ENCODE measurements at places on chromosomes 2 and 18.

DNA sequence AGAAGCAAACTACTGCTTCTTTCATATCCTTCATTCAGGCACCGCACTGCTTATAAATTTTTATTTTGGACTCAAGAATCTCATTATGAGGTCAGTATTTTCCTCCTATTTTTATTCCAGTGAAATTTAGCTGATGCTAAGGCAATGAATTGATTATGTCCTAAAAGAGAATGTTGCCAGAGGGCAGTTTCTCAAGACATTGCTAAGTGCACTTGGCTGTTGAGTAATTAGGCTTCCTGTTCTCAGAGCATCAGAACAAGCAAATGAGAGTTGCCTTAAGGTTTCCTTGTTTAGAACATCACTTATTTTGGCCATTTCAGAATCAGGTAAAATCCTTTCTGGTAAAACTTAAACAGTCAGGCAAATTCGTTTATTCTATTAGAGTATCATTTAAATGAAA lies 548.6 kb upstream of the ZEB2 start:
- no peak for DNase-seq

GRCh38 chr2:23244617-23245016 lies 140.4 kb upstream of the KLHL29 start:
- DNase-seq: no peak

DNA sequence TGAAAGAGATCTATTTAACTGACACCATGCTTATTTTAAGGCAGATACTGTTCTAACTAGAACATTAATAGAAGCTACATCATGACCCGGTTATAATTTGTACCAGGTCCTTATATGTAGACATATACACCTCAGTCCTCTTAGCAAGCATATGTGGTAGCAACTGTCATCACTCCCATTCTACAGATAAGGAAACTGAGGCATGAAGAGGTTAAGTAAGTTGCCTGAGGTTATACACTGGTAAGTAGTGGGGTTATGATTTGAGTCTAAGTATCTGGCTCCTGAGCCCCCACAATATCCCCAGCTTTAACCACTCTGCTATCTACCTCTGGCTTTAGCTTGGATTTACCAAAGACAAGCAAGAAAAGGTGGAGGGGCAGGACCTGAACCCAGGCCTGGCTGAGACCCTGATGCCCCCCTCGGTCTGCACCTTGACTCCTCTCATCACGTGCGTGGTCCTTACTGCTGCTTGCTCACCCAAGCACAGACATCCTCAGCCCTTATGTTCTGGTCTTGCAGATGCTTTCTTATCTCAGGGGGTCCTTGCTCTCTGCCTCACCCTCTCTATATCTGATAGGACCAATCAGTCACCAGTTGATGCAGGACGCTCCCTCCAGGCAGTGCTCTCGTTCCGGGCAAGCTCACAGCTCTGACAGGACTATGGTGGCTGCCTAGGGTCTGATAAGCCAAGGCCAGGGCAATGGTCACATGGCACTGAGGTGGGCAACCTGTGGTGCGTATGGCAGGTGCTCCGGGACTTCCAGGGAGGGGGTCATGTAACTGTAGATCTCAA lies 4.0 kb downstream of the DYSF start:
- no peak for DNase-seq

DNA sequence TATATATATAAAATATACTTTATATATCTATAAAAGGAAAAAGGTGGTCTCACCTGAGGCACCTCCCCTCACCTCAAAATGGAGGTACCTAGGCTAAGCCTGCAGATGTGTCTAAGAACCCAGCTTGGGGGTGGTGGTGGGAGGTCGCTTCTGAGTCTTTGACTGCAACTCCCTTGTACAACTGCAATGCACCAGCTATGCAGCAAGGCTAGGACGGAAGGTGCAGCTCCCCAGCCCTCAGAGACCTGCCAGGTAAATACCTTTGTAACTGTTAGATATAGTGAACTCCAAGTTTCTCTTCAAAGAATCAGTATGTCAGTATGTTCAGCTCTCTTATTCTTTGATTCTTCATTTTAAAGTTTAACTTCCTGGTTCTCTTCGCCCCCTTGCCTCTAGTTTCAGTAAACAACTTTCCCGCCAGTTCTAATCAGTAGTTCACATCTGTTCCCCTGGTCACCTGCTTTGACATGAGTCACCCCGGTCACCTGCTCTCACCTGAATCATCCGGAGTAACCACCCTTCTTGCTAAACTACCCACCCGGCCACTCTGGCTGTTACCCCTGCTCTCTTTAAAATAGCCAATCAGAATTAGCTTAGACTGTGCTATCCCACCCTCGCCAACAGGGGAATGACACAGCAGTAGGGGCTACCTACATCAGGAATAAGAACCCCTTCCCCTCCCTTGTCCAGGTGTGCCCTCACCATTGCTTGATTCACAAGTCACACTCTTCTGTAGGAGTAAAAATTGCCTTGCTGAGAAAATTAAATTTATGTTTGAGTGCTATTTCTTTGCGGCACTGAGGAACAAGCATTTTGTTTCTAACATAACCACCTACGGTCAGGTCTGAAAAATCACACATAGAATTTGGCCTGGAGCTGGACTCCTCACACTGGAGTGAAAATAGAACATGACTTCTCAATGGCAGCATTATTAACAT lies 24.7 kb upstream of the IMPA2 start:
- no peak for DNase-seq

DNA sequence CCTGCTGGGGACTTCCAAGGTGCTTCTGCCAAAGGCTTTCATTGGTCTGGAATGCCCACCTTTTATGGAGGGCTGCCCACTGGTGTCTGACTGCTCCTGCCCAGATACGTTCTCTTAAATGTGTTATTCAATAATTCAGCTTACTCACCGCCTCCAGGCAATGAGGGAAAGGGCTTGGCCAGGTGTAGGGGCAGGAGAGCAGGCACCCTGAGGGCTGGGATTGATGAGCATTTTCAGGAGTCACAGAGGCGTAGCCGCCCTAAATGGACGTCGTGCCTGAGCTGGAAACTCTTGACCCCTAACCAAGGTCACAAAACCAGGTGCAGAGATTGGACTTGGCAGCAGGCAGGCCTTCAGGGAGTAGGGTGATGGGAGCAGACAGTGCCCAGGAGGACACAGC lies 26.8 kb downstream of the MAL start:
- DNase-seq: no peak

GRCh38 chr2:240249423-240250149 lies 109.1 kb upstream of the OTOS start:
- peak; percentile 58 for DNase-seq

- DNase-seq: no peak
Observed at GRCh38 chr18:77056344-77057005, 76.1 kb downstream of the MBP start.

- no peak for DNase-seq
Observed at GRCh38 chr2:233089851-233090250, 29.7 kb downstream of the INPP5D start.

DNA sequence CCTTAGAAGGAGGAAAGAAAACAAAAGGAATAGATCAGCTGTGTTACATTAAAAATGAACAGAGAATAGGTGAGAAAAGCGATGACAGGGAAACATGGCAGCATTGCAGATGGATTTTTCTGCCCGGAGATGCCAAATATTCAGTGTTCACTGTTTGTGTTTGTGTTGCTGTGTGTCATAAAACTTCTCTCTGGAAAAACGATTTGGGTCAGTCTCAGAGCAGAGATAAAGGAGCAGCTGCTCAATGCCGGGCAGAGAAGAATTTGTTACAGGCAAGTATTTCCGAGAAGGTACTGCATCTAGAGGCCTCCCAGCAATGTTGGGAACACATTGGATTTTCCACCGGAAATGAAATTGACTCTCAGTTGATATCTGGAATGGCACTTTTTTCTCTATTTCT lies 156.4 kb upstream of the KLHL14 start:
- DNase-seq: no peak

DNA sequence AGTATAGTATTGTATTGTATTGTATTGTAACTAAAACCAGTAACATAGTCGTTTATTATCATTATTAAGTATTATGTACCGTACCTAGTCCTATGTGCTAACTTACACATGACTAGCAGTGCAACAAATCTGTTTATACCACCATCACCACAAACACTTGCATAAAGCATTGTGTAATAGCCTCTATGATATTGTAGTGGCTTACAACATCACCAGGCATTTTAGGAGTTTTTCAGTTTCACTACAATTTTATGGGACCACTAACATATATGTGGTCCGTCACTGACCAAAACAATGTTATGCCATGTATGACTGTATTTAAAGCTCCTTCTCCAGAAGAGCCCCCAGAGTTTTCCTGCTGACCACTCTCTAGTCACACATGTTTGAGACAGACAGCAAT lies 306.2 kb downstream of the SETBP1 start:
- no peak for DNase-seq

DNA sequence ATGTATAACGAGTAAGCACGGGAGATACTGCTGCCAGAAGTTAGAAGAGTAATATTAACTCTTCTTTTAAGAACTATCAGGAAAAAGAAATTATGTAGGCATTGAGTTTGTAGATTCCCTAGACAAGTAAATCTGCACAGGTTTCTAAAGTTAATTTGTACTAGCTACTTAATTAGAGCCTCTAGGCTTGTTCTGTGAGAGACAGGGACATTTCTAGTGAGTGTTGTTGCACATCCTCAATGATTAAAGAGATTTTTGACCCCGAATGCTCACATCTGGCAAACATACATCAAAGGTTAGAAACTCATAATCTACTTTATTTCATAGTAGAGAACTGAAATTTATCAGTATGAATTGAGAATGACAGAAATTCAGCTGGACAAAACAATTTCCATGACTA lies 669.0 kb upstream of the CDH7 start:
- DNase-seq: no peak

GRCh38 chr2:188664951-188665595 lies 309.1 kb upstream of the COL3A1 start:
- no peak for DNase-seq

DNA sequence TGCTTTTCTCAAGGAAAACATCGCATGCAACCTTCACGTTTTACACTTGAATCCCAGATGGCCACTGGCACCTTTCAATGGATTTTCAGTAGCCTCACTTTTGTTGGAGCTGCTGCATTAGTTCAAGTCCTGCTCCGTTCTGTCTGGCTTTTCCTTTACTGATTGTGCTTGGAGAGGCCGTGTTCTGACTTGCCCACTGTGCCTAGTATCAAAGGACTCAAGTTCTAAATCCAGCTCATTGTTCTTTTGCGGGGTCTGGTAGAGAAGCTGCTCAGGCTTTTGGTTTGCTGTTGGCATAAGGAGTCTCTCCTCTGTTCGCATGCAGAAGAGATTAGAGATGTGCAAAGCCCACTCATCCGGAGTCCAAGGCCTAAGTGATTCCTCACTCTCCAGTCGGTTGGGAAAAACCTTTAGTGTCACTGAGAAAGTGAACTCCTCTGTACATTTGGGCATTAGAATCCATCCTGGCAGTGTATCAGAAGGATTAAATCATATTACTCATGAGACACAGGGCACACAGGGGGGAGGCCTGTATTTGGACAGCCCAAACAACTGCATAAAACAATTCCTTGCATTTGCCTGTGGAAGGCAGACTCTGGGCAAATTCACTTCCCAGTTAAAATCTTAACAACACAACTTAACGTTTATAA lies 69.7 kb downstream of the NCK2 start:
- no peak for DNase-seq

- DNase-seq: no peak
Observed at GRCh38 chr2:197058777-197059300, 132.3 kb upstream of the PGAP1 start.

- DNase-seq: no peak
Observed at GRCh38 chr2:162125138-162125537, 26.9 kb downstream of the GCG start.

DNA sequence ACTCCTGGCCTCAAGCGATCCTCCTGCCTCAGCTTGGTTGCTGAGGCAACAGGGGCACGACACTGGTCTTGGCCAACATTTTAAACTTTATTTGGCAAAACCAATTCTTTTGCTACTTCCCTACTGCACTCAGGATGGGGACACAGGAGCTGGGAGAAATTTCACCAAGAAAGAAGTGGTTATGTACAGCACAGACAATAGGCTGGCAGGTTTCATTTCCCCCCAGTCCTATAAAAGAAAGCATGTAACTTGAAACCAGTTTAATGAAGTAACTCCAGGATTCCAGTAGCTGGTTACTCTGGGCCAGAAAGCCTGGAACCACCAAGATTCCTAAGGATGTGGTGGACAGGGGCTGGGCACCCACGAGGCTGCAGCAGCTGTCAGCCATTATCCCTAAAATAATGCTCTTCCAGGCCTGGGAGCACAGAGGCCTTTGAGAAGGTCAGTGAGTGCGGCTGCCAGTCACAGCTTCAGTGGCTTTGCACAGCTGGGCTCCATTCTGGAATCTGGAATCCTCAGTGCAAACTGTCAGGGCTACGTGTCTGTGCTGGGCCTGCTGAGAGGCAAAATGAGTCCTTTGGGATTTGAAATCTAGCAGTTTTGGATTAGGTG lies 142.3 kb upstream of the ITGA6 start:
- peak; percentile 84 for DNase-seq

- DNase-seq: no peak
Observed at GRCh38 chr2:212646698-212647366, 108.2 kb upstream of the ERBB4 start.

- no peak for DNase-seq
Observed at GRCh38 chr18:34990597-34990996, 50.6 kb upstream of the MAPRE2 start.

DNA sequence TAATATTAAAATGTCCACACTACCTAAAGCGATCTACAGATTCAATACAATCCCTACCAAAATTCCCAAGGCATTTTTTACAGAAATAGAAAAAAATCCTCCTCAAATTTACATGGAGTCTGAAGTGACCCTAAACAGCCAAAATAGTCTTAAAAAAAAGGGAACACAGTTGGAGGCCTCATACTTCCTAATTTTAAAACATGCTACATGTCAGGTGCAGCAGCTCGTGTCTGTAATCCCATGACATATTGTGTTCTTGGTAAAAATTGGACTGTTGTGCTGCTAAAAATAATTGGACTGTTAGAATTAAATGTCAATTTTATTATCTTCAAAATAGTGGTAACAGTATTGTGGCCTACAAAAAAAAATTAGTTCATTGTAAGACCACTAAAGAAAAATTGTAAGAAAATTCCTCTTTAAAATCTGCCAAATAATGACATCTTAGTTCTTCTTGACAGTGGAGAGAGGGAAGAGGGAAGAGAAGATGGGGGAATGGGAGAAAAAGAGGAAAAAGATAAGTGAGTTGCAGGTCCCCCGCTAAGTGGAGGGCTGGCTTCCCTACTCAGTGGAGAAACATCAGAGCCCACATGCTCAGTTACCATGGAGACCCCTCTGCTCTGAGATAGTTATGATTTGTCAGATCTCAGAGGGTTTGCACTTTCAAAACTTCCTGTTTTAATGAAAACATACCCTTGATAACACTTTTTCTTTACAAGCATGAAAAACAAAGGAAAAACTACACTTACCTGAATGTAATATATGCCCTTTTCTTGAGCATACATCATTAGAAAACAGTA lies 46.5 kb downstream of the UNC50 start:
- DNase-seq: no peak

- no peak for DNase-seq
Observed at GRCh38 chr2:53695575-53695974, 72.0 kb upstream of the CHAC2 start.

- no peak for DNase-seq
Observed at GRCh38 chr2:122451040-122451439, 695.6 kb downstream of the TSN start.

GRCh38 chr2:142347751-142348150 lies 216.9 kb upstream of the LRP1B start:
- DNase-seq: no peak

GRCh38 chr2:69946351-69947324 lies 14.8 kb downstream of the ASPRV1 start:
- no peak for DNase-seq
